ENCODE measurements at places on chromosomes 1 and 21.
A peak's percentile ranks its signal among the peaks of the same experiment; 100 is the strongest.

GRCh38 chr21:42624095-42624790, 29.2 kb upstream of the PDE9A start:
- no peak for DNase-seq

- no peak for DNase-seq
These were observed 2.1 kb downstream of the ENTREP3 start for GRCh38 chr1:155253208-155253607.

- no peak for DNase-seq
These were observed 35.2 kb upstream of the SYT2 start for GRCh38 chr1:202745323-202745888.

GRCh38 chr21:40200946-40201345, 333.7 kb downstream of the PCP4 start:
- DNase-seq = no peak

- no peak for DNase-seq
These were observed 19.7 kb upstream of the CAPZB start for GRCh38 chr1:19504796-19505692.

- DNase-seq = no peak
These were observed 24.3 kb upstream of the MTF1 start for GRCh38 chr1:37883671-37884070.

- DNase-seq = no peak
These were observed 1.9 kb downstream of the DPYD start for GRCh38 chr1:97918961-97919360.

DNA sequence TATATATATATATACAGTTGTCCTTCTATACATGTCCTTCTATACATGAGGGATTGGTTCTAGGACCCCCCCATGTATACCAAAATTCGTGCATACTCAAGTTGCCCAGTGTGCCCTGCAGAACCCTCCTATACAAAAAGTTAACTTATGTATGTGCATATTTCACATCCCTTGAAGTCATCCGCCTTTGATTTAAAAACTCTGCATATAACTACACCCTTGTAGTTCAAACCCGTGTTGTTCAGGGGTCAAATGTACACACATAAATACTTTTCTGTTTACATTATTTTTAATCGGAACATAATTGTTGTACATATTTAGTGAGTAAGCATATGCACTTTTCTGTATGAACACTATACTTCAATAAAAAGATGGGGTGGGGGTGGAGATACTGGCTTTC, 7.7 kb upstream of the ABL2 start:
- DNase-seq = no peak

GRCh38 chr21:18340387-18340942, 63.1 kb downstream of the TMPRSS15 start:
- no peak for DNase-seq

DNA sequence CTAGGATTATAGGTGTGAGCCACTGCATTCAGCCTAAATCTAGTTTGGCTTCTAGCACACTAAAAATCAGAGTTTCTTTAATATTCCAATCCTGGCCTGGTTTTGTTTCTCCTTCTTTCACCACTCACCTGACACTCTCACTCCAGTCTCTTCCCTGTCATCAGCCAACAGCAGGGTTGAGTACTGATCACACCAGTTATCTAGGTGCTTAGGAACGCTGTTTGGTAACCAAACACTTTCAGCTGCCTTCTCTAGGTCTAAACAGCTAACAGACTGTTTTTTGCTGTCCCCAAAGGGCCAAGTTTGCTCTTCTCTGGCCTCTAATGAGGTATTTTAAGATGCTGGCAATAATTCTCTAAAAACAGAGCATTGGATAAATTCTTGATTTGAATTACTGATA, 17.7 kb upstream of the FRRS1 start:
- no peak for DNase-seq

DNA sequence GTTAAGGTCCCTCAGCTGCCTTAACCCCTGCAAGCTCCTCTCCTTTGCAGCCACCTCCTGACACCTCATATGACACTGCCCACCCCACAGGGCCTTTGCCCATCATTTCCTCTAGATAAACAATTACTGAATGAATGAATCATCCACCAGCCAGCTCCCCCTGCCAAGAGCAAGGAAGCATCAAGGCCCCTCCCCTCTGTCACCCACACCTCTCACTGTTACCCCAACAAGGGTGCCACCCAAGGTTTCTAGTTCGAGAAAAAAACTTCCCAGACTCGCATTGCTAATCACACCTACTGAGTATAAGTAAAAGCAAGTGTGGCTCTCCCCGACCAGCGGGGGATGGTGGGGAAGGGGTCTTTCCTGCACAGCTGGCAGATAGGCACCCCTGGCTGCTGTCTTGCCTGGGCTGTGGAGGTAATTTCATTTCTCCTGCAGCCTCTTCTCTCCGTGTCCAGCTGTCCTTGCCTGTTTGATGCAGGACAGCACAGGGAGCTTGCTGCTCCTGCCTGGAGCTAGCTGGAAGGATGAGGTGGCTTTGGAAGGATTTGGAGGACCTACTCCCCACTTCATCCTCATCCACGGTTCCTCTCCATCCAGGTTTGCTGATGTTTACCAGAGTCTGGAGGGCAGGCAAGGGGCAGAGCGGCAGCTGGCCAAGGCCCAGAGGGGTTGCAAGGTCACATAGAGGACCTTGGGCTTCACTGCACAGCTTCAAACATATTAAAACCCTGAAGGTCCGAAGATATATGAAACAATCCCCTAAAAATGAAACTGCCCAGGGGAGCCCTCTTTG, 33.1 kb upstream of the LBR start:
- DNase-seq = peak; percentile 70

DNA sequence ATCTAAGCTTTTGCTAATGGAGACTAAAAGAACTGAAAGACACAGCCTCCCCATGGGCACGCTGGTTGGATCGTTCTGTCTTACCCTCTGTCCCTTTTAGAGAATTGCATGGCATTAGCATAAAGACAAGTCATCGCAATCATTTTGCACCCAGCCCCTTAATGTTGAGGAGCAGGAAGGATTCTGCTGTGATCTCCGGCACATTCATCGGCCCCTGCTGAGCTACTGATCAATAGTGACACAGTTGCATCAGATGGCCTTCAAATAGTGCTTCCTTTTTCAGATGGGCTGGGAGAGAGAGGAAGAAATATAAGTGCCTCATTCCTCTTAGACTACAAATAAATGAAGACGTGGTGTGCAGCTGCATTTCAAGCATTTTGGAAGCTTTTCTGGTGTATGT, 75.4 kb downstream of the NOS1AP start:
- DNase-seq = no peak

DNA sequence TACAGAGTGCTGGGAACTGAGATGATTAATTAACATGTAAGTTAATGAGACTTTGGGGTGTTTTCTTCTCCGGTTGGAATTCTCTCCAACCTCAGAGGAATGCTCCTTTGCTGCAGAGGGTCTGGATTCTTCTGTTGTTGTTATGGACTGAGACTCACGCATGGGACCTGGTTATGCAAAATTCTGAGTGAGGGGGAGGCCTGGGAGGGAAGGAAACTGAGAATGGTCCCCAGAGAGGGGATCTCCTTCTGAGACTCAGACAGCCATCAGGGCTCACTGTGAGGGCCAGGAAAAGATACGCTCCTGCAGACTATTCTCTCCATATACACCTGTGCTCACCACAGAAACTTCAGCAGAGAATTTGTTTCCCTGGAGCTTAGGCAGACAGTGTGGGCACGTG, 56.3 kb downstream of the HTR6 start:
- no peak for DNase-seq

DNA sequence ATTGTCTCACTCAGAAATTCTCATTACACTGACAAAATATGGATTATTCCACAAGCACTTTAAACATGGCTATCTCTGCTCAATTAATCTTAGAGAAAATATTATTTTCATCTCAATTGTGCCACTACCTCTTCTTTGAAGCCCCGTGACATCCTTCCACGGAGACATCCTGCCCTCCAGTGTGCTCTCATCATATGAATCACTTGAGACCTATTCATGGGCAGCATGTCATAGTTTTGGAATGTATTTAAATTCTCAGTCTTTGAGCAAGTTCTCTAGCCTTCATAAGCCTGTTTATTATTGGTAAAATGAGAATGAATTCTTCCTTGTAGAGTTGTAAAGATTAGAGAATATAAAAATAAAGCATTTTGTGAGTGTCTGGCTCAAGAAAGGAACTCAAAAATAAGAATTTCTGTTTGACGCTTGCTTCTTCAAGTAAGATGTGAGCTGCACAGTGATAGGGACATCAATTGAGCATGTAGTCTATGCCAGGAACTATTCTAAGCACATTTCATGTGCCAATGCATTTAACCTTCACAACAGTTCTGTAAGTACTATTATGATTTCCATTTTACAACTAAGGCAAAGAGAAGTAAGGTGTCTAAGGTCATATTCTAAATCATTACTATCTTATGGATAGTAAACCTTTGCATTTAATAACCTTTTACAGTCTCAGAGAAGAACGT, 557.4 kb upstream of the ZRANB2 start:
- no peak for DNase-seq

DNA sequence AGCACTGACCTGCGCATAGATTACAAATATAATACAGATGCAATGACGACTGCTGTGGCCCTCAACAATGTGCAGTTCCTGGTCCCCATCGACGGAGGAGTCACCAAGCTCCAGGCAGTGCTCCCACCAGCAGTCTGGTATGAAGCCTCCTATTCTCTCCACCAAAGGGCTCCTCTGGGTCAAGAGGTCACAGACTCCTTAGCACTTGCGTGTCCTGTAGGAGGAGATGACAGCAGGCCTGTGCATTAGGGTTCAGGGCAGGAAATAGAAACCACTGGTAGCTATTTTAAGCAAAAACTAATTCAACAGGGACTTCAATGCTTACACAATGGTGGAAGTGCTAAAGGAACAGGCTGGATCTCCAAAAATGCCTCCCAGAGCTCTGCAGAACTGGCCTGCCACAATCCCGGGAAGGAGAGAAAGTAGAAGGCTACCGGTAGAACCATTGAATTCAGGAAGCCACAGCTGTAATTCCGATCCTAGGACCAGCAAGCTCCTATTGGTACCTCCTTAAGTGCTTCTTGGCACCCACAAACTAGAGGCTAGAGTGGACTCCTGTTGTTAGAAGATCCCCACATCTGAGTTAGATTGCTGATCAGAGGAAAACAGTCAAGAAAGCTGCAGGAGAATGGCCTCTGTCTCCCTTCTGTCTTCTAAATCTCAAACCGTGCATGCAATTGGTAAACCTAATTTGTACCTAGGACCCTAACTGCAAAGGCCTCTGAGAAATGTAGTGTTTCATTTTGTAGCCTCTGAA, 12.7 kb upstream of the DYNLT5 start:
- DNase-seq = no peak

DNA sequence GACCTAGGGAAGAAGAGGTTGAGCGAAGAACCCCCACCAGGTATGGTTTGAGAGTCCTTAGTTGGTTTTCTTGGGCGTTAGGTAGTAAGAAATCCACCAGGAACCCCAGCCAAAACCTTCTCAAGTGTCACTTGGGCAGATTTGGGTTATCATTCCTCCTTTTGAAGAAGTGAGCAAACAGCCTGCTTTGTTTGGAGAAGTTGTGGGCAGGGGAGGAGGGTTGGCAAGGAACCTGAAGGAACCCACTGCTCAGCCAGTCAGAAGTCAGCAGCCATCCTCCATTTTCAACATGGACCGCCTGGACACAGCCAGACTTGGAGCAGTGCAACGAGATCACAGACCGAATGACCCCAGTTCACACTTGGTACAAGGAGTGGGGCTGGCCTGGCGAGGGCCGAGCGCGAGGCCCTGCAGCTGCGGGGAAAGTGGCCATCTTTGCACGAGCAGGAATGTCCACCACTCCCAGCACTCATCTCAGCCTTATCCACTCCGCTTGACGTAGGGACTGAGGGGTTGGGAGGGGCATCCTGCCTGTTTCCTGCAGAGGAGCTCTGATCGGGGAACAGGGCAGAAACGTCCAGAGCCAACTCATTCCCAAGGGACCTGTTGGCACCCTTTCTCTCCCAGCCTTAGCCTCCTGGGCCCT, 7.2 kb downstream of the ADPRS start:
- no peak for DNase-seq

GRCh38 chr1:160363010-160363409, 3.9 kb upstream of the NHLH1 start:
- no peak for DNase-seq

DNA sequence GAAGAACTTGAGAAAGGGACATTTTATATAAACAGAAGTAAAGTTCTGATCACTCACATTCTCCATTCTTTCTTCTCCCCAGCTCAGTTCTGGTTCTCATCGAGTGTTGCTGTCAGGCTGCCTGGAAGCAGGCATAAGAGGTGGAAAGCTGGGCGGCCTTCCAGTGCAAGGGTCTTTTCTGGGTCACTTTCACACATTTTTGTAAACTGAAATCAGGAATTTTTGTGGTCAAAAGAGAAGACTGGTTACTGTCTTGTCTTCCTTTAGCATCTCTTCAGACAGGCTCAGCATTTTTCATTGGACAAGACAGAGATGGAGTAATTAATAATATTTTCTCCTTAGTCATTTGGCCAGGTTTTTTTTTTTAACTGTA, 93.7 kb downstream of the CTH start:
- DNase-seq = no peak

DNA sequence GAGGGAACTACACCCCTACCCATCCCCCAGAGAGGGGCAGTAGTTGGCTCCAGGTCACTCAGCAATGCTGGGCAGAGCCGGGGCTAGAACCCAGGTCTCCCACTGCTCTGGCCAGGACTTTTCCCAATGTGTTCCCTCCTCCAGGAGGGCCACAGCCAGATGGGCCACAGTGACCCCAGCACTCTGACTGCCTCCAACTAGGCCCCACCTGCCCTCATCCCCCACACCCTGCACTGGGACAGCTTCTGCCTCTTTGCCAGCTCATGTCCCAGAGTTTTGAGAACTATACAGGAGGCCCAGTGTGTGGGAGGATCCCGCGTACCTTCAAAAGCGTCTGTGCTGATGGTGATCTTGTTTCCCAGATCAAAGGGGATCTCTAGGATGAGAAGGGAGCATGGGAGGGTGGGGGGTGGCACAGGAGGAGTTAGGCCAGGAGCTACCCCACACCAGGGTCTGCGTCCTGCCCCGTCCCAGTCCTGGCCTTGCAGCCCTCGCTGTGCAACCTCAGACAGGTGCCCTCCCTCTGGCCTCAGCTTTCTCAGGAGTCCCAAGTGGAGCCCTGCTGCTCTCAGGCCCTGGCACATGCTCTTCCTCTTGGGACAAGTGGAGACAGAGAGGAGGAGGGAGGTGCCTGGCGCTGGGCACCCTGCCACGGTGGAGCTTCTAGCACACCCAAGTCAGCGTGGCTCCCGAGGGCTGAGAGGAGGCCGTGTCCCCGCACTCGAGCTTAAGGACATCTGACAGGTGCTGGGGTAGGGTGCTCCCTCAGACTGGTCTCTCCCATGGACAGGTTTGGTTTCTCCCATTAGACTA, 22.0 kb downstream of the MYOM3 start:
- no peak for DNase-seq

GRCh38 chr1:185961664-185962063, 227.5 kb downstream of the HMCN1 start:
- no peak for DNase-seq

DNA sequence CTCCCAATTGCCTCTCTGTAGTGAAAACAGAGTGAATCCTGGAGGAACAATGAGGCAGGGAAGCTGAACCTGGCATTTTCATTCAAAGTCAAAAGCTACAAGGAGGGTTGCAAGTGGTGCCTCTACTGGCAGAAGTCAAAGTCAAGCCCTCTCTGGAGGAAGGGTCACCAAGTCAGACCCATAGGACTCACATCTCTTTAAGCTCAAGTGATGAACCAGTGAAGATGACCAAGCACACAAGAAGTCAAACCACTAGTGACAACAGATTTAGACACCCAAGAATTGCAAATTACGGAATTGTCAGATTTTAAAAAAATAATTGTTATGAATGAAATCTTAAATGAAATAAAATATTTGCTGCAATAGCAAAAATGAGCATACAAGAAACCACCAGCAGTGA, 81.1 kb upstream of the ATP1B1 start:
- no peak for DNase-seq

Measured in stimulated activated CD8-positive, alpha-beta memory T cell treated with anti-CD3 and anti-CD28 coated beads, Interleukin-4, amount 100 ng/mL, for 4 hours (primary cell).